Stimulated activated CD8-positive, alpha-beta memory T cell treated with anti-CD3 and anti-CD28 coated beads, Interleukin-7, amount 100 ng/mL, for 4 hours (primary cell): ENCODE measurements at places on chromosomes 7 and 10.

- no peak for DNase-seq
These were observed 675.6 kb downstream of the REEP3 start for GRCh38 chr10:64196638-64197315.

DNA sequence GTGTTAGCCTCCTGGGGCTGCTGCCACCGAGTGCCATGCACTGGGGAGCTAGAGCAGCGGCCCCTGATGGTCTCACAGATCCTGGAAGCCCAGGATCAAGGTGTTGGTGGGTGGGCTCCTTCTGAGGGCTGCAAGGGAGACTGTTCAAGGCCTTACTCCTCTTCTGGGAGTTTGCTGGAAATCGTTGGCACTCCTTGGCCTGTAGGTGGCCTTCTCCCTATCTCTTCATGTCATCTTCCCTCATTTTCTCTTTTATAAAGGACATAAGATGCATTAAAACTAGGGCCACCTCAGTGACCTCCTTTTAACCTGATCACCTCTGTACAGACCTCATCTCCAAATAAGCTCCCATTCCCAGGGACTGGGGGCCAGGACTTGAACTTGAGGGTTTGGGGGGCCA lies 27.0 kb upstream of the ZNF862 start:
- DNase-seq, result no peak

- no peak for DNase-seq
These were observed 6.7 kb downstream of the PLAC9 start for GRCh38 chr10:80139265-80139664.

DNA sequence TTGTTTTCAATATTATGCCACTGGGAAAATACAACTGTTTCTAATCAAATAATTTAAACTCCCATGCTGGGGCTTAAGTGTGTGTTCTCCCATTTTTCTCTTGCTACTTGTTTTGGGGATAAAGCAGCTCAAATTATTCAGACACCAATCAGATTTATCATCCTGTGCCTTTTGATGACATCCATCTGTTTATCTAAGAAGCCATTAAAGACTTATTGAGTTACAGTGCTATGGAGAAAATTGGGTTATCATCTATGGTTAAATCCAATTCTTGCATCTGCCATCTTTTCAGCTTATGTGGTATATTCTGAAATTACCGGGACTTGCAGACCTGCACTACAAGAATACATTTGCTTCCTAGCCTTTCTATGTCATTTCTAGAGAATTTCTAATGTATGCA lies 401.2 kb downstream of the GFRA1 start:
- no peak for DNase-seq

DNA sequence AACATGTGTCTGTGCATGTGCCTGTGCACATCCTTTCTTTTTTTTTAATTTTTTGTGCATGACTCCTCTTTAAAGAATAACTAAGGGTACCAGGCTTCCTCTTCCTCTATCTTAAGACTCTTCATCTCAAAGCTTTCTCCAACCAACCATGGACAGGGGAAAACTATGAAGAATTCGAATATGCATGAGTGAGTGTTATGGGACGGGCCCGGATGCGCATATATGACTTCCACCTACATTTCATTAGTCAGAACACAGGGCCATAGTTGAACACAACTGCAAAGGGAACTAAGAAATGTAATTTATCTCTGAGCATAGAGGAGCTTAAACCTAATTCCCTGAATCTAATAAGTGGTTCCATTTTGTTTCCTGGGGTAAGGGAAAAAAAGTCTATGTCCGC lies 270.3 kb upstream of the SORCS1 start:
- DNase-seq, result no peak

- DNase-seq, result no peak
These were observed 34.0 kb downstream of the MXI1 start for GRCh38 chr10:110241407-110241806.
